Thyroid gland (tissue), 4 donors: ENCODE measurements at places on chromosomes 1 and 21. TPM values are rescaled to one million over a fixed set of nuclear protein-coding genes. Genes with fewer than 3 reads are reported as not detected.
A peak's percentile ranks its signal among the peaks of the same experiment; 100 is the strongest.

HSF2BP gene
- total RNA-seq, result 0.73 TPM

NUAK2 gene
- 35.3 TPM for total RNA-seq

AMY2A gene
- total RNA-seq, result not detected

NBPF4 gene
- not detected for total RNA-seq

LCE1F gene
- total RNA-seq, result not detected

KIF14 gene
- 0.05 TPM for total RNA-seq

ODR4 gene
- 30.0 TPM for total RNA-seq

F13B gene
- total RNA-seq, result not detected

GRCh38 chr1:147151244-147151643 is 21.0 kb downstream of the PRKAB2 start:
- no peak overlapping the region for H3K27ac ChIP-seq
- no peak overlapping the region for H3K4me3 ChIP-seq
- no peaks in the 10 kb centered on the region for H3K27me3 ChIP-seq
- H3K4me1 ChIP-seq, result no peaks in the 10 kb centered on the region

- no peak overlapping the region for H3K27ac ChIP-seq
- no peak overlapping the region for H3K4me3 ChIP-seq
- no peaks in the 10 kb centered on the region for H3K36me3 ChIP-seq
- peak; percentile 55 for DNase-seq
- no peaks in the 10 kb centered on the region for H3K27me3 ChIP-seq
Measured at GRCh38 chr1:39969531-39970270, 14.8 kb downstream of the MFSD2A start.

- DNase-seq, result no peak
- H3K4me1 ChIP-seq, result no peaks in the 10 kb centered on the region
- H3K27ac ChIP-seq, result no peak overlapping the region
- H3K27me3 ChIP-seq, result peaks cover 10% of the 10 kb centered on the region
Measured at GRCh38 chr1:29825274-29825940, 589.1 kb downstream of the PTPRU start.

- DNase-seq, result no peak
- H3K27me3 ChIP-seq, result no peaks in the 10 kb centered on the region
- H3K36me3 ChIP-seq, result no peaks in the 10 kb centered on the region
- H3K4me1 ChIP-seq, result no peaks in the 10 kb centered on the region
- H3K27ac ChIP-seq, result no peak overlapping the region
Measured at GRCh38 chr1:14094611-14095400, 394.8 kb downstream of the PRDM2 start.

DNA sequence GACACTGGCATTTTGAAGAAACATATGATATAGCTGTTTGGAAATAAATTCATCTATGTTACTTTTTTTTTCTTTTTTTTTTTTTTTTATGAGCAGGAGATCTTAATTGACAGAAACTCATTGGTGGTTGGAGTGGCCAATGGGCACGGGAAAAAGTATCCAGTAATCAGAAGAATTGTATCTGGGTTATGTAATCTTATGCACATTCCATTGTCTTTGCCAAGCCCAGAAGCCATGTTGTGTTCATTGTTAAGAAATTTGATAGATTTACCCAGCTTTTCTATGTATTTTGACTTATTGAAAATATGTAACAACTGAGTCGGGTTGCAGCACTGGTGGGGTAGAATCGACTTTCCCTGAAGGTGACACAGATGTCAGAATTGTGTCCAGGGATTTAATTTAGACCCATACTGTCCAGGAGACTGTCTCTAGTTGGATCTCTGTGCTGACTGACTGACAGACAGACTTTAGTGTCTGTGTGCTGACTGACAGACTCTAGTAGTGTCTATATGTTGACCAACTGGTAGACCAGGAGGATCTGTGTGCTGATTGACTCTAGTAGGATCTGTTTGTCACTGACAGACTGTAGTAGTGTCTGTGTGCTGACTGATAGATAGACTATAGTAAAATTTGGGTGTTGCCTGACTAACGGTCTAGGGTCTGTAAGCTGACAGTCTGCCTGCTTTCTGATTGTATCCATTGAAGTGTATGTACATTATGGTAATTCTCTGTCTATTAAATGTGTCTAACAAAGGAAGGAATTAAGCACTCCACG is 12.3 kb upstream of the C4BPB start:
- no peak overlapping the region for H3K27ac ChIP-seq
- H3K4me1 ChIP-seq, result peaks cover 7% of the 10 kb centered on the region
- no peak overlapping the region for H3K4me3 ChIP-seq
- no peak for DNase-seq
- peaks cover 29% of the 10 kb centered on the region for H3K36me3 ChIP-seq
- no peaks in the 10 kb centered on the region for H3K27me3 ChIP-seq

DNA sequence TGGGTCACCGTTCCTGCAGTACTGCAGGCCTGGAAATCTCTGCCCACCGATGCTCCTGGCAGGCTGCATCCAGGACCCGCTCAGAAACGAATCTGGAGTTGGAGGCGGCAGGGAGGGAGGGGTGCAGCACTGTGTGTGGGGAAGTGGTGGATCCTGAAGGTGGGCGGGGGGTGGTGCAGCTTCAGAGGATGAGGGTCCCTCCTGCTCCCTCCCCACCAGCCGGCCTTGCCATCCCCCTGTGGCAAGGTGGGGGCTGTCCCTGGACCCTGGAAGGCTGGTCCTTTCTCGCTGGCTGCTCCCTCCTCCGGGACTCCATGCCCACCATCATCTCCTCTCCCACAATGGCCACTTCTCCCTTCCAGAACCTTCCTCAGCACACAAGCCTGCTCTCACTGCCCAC is 60.4 kb downstream of the B3GALT5 start:
- no peak overlapping the region for H3K27ac ChIP-seq
- no peak overlapping the region for H3K4me3 ChIP-seq
- peaks cover 25% of the 10 kb centered on the region for H3K4me1 ChIP-seq
- H3K36me3 ChIP-seq, result no peaks in the 10 kb centered on the region

DNA sequence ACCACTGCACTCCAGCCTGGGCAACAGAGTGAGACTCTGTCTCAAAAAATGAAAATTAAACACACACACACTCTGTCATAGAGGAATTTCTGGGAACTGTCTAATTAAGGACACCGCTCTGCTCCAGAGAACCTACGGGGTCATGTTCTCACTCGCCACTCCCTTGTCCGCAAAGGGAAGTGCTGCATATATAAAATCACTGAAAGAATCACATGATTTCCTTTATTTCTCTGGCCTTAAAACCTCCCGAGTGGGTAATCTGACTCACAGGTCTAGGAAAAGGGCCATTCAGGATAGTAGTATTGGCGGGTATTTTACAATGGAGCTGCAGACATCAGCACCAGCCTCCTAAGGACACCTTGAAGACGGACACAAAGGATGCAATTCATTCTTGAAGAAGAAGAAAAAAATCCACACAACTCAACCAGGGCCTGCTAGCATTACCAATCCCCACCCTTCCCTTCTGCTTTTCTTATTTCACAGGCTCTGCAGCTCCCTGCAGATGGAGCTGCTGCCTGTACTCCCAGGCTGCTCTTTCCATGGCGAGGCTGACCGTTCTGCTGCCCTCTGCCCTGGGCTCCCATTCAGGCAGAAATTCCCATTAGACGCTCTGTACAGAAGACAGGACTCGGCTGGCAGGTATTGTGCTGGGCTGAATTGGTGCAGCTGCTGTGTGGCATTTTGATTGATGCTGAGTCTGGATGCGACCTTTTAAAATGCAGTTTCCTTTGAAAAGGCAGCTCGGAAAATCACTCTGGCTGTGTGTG is 53.3 kb upstream of the FAM89A start:
- no peaks in the 10 kb centered on the region for H3K27me3 ChIP-seq
- H3K4me1 ChIP-seq, result no peaks in the 10 kb centered on the region
- H3K4me3 ChIP-seq, result no peak overlapping the region

DNA sequence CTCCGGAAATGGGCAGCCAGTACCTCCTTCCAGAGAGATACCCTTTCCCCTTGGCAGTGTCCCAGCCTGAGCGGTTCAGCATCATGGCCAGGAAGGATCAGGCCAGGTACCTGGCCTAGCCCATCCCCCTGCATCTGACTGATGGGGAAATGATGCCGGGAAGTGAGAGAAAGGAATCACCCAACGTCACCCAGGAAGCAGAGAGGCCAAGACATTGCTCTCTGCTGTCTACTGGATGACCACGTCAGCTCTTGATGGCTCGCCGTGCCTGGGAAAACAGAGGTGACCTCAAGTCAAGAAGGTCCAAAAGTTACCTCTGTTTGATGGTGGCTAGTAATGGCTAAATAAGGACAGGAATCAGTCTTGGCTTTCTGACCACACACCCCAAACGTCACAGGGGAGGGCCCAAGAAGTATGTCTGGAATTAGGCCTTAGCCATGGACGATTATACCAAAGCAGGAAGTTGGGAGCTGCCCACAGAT is 79.0 kb downstream of the MRPL37 start:
- H3K4me3 ChIP-seq, result no peak overlapping the region
- peak overlapping the region; percentile 94 for H3K27ac ChIP-seq
- no peaks in the 10 kb centered on the region for H3K27me3 ChIP-seq
- DNase-seq, result no peak

DNA sequence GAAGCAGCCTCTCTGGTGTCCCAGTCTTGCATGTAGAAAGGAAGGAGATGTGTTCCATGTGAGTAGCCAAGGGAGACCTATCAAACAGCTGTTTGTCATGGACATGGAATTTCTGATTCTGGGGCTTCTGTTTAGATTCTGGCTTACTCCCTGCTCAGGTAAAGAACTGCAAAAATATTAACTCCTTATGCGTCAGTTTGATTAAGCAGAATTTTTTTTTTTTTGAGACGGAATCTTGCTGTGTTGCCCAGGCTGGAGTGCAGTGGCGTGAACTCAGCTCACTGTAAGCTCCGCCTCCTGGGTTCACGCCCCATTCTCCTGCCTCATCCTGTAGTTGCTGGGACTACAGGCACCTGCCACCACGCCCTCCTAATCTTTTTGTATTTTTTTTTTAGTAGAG is 6.8 kb downstream of the ARV1 start:
- peak overlapping the region; percentile 34 for H3K27ac ChIP-seq
- H3K4me1 ChIP-seq, result peaks cover 17% of the 10 kb centered on the region
- DNase-seq, result no peak
- H3K27me3 ChIP-seq, result no peaks in the 10 kb centered on the region
- peaks cover 4% of the 10 kb centered on the region for H3K36me3 ChIP-seq
- no peak overlapping the region for H3K4me3 ChIP-seq

DNA sequence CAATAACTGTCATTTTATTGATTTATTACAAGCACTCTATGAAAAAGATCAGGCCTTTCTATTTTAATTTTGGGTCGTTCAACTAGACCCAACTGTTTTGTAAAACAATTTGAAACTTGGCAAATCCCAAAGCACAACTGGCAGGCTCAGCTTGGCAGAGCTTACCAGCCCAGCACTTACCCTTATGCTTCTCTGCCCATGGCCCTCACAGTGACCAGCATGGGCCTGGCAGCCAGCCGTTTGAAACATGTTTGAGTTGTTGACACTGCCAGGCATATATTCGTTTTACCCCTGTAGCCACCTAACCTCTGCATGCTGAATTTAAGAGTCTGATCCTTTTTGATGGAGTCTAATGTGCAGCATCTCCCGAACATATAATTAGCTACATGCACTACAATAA is 796.7 kb upstream of the ADGRL2 start:
- no peaks in the 10 kb centered on the region for H3K36me3 ChIP-seq
- H3K27ac ChIP-seq, result no peak overlapping the region
- no peaks in the 10 kb centered on the region for H3K27me3 ChIP-seq

- no peaks in the 10 kb centered on the region for H3K27me3 ChIP-seq
- H3K4me3 ChIP-seq, result no peak overlapping the region
- no peak overlapping the region for H3K27ac ChIP-seq
Measured at GRCh38 chr21:34983680-34984086, 65.4 kb downstream of the RUNX1 start.

- no peak overlapping the region for H3K27ac ChIP-seq
- no peak overlapping the region for H3K4me3 ChIP-seq
- peak; percentile 86 for DNase-seq
- no peaks in the 10 kb centered on the region for H3K27me3 ChIP-seq
- no peaks in the 10 kb centered on the region for H3K36me3 ChIP-seq
Measured at GRCh38 chr1:179016706-179017382, 8.8 kb upstream of the FAM20B start.

- no peak overlapping the region for H3K27ac ChIP-seq
- no peak overlapping the region for H3K4me3 ChIP-seq
- no peaks in the 10 kb centered on the region for H3K27me3 ChIP-seq
- no peaks in the 10 kb centered on the region for H3K4me1 ChIP-seq
- no peak for DNase-seq
- no peaks in the 10 kb centered on the region for H3K36me3 ChIP-seq
Measured at GRCh38 chr1:29646161-29646775, 409.9 kb downstream of the PTPRU start.

DNA sequence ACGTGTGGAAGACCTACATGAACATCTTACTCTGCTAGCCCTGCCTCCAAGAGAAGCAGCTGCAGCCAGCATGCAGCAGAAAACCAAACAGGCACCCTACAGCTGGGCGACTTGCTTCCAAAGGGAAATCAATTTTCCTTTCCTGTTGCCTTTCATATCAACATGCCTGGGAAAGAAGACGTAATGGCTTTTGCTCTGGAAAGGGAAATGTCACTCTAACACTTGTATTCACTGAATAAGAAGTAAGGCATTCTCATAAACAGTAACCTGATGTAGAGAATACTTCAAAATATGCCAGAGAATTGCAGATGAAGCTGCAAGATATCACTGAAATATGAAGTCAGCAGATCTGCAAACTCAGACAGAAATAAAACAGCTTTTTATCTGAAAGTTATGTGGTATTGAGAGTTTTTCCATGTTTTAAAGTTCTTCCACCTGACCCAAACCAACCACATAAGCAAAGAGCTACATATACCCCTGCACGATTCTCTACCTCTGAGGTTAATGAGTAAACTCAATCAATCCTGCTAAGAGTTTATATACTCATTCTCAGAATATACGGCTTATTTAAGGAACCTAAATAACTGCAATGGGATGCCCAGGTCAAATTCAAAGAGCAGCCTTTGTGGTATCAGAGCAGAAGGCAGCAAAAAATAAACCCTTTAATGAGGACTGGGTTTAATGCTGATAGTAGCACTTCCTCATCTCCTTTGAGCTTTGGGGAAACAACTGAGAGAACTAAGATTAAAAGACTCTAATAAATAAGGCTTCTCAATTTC is 150.9 kb downstream of the RERE start:
- no peak overlapping the region for H3K27ac ChIP-seq
- H3K36me3 ChIP-seq, result no peaks in the 10 kb centered on the region
- no peaks in the 10 kb centered on the region for H3K27me3 ChIP-seq
- H3K4me3 ChIP-seq, result no peak overlapping the region
- peaks cover 54% of the 10 kb centered on the region for H3K4me1 ChIP-seq
- no peak for DNase-seq

- no peak overlapping the region for H3K27ac ChIP-seq
- DNase-seq, result no peak
- H3K27me3 ChIP-seq, result no peaks in the 10 kb centered on the region
Measured at GRCh38 chr1:67889953-67890567, 56.8 kb upstream of the GNG12 start.

GRCh38 chr21:41901099-41901498 is 22.0 kb upstream of the PRDM15 start:
- H3K36me3 ChIP-seq, result no peaks in the 10 kb centered on the region
- no peak overlapping the region for H3K27ac ChIP-seq
- DNase-seq, result no peak
- no peak overlapping the region for H3K4me3 ChIP-seq
- H3K4me1 ChIP-seq, result peaks cover 8% of the 10 kb centered on the region
- H3K27me3 ChIP-seq, result no peaks in the 10 kb centered on the region

DNA sequence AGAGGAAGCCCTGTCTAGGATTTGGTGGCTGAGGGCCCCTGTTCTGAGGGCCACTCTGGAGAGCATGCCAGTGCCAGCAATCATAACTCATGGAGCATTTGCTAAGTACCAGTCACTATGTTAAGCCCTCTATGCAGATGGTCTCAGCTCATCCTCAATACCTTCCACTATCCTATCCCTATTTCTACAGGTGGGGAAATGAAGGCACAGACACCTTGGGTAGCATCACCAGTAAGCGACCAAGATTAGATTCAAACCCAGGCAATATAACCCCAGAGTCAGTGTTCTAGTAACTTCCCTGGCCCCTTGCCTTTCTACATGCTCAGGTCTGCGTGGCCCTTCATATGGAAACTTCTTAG is 7.9 kb upstream of the NBPF1 start:
- no peak overlapping the region for H3K4me3 ChIP-seq
- no peak overlapping the region for H3K27ac ChIP-seq
- no peaks in the 10 kb centered on the region for H3K4me1 ChIP-seq
- DNase-seq, result no peak
- H3K27me3 ChIP-seq, result no peaks in the 10 kb centered on the region
